T1000 (cell line): ENCODE measurements at places on chromosomes 16 and 17.

DNA sequence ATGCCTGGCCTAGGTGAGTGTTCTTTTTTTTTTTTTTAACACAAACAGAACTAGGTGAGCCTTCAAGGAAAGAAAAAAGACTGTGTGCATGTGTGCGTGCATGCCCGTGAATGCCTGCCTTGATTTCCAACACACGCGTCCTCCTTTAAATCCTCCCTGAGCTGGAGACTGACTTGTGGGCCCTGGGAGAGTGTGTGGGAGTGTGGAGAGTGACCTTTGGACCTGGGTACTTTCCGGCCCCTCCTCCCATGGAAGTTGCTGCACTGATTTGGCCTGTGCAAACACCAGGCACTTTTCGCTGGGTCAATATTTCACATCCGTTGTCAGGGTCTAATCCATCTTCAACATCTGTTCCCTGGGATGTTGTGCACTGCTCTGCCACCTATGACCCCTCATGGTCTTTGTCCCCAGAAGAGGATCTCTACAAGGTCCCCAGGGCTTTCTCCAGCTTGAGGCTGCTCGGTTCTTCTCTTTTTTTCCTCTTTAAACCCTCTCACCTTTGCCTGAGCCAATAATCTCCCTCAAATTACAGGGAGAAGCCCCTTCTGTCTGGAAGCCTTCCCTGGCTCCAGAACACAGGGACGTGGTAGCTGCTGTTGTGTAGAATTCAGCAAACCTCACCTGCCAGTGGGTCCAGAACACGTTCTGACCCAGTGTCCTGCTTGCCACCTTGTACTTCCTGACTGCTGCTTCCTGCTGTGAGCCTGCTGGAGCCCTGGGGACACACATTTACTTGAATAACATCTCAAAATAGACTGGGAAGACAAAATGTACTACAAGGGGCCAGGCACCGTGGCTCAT lies 20.8 kb upstream of the ATP5MC1 start:
- no peak for DNase-seq

- no peak for DNase-seq
These were observed 106.2 kb upstream of the AXIN2 start for GRCh38 chr17:65667656-65668055.

DNA sequence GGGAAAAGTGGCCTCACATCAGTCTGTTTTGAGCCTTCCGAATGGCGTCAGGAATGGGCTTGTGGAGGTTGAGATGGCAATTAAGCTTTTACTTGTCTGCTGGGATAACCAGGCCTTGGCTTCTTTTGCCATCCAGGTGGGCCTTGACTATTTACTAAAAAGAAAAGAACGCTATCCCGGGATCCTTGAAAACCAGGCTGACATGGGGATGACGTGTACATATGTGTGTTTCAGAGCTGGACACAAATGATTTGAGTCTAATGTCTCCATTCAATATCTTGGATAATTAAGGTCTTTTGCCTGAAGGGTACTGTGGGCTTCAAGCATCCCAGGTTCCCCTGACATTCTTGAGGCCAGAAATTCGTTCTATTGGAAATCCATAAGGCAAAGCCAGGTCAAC lies 32.6 kb upstream of the HOXB13 start:
- no peak for DNase-seq

DNA sequence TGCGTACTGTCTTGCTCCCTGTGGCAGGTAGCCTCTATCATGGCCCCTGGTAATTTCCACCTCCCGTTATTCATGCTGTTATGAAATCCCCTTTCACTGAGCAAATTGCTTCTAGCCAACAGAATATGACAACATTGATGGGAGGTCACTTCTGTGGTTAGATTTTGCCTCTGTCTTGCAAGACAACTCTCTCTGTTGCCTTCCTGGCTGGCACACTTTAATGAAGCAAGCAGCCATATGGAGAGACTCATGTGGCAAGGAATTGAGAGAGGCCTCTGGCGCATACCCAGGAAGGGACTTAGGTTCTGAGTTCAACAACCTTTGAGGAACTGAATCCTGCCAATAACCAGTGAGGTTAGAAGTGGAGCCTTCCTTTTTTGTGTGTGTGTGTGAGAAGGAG lies 51.8 kb upstream of the GPRC5B start:
- DNase-seq = no peak

DNA sequence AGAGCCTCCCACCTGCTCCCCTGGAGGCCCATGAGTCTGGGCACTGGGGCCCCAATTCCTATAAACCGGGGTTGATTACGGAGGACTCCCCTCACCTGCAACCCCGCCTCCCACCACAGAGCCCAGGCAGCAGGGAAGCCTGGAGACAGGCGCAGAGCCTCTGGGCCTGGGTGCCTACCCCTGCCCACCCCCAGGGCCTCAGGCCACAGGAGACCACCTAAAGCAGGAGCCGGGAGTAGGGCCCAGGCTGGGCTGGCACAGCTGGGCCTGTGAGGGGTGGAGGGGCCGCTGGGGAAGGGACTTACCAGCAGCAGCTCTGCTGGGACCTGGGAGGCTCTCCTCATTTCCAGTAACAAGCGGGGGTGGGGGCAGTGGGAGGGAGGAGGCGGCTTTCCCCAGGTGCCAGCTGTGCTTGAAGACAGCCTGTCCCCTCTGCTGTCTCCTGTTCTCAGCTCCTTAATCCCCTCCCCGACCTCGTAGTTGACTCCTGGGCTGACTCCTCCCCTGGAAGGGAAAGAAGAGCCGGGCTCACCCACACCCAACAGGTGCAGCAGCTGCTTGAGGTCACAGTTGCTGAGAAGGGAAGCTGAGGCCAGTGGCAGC lies 46.8 kb downstream of the TMEM235 start:
- no peak for DNase-seq

- no peak for DNase-seq
These were observed 20.0 kb upstream of the NXPH3 start for GRCh38 chr17:49555495-49556222.

DNA sequence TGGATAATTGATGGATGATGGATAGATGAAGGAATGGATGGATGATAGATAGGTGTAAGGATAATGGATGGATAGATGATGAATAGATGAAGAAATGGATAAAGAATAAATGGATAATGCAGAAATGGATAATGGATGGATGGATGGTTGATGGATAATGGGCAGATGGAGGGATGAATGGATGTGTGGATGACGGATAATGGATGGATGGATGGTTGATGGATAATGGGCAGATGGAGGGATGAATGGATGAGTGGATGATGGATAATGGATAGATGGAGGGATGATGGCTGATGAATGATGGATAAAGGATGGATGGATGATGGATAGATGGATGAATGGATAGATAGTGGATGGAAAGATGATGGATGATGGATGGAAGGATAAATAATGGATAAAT lies 239.2 kb downstream of the KATNIP start:
- no peak for DNase-seq

DNA sequence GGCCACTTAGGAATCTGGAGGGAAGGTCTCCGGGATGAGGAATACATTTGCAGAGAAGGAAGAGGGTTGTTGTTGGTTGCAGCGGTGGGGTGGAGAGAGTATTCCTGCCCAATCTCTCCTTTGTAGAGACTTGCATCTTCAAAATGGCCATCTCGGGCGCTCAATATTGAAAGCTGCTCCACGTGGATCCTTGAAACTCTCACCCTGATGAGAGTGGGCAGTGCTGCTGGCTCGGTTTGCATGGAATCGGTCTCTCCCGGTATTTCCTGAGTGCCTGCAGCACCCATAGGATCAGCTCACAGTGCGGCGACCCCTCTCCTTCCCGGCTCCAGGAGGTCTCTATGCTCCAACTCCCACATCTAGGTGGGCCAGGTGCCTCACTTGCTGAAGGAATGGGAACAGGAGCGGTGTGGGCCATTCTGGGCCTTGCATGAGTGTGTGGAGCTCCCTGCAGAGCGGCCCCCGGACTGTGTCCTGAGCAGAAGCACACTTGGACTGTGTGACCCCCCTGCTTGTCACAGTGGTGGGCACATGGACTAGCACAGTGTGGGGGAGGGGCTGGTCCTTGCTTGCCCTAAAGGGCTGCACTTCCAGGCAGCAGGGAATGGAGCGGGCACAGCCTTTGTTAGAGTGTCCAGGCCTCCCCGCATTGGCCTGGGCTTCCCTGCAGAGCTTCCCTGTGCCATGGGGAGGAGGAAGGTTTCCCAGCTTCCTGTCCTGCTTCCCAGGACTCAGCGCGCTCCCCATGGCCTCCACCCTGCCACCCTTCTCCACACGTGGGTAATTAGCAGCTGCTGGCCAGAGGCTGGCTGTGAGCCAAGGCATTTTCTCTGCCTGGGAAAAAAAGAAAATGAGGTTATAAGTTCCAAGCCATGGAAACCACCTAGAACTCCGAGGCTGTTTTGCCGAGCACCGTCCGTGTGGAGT lies 139.3 kb downstream of the IRF8 start:
- no peak for DNase-seq

- no peak for DNase-seq
These were observed 2.2 kb downstream of the GSPT1 start for GRCh38 chr16:11913425-11914079.

- no peak for DNase-seq
These were observed 607 bp upstream of the NCOR1 start for GRCh38 chr17:16215965-16216316.

DNA sequence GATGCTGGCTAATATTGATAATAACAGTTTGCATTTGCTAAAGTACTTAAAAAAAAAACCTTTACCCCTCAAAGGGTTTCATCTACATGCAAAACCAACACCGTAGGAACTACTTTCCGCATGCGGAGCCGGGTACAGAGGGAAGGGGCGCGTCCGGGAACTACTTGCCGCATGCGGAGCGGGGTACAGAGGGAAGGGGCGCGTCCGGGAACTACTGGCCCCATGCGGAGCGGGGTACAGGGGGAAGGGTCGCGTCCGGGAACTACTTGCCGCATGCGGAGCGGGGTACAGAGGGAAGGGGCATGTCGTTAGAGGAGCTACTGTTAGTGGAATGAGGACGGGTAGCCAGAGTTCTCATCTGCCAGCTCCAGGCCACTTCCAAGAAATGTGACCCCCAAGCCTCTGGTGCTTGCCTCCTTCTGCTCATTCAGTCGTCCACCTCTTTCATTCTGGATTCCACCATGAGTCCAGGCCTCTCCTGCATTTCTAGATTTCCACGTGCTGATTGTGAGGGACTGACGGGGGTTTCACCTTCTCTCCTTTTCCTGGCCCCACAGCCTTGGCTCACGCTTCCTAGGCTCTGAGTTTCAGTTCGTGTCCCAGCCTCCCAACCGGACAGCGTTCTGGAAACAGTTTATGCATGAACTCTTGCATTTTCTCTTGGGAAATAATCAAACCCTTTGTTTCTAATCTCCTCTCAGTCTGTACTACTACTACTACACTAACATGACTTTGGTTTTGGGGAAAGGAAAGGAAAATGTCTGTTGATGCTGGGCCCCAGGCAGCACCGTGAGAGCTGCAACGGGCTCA lies 26.9 kb downstream of the MINK1 start:
- DNase-seq = no peak

DNA sequence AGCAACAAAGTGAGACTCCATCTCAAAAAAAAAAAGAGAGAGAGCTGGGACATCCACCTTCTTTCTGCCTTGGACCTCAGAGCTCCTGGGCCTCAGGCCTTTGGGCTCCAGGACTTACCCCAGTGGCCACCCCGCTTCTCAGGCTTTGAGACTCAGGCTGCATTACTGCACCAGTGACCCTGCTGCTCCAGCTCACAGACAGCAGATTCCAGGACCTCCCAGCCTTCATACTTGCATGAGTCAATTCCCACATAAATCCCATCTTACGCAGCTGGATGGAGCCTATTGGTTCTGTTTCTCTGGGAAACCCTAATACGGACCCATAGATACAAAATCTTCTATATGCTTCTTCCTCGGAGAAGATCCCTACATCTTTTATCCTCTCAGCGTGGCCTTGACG lies 2.1 kb upstream of the CEP295NL start:
- no peak for DNase-seq

DNA sequence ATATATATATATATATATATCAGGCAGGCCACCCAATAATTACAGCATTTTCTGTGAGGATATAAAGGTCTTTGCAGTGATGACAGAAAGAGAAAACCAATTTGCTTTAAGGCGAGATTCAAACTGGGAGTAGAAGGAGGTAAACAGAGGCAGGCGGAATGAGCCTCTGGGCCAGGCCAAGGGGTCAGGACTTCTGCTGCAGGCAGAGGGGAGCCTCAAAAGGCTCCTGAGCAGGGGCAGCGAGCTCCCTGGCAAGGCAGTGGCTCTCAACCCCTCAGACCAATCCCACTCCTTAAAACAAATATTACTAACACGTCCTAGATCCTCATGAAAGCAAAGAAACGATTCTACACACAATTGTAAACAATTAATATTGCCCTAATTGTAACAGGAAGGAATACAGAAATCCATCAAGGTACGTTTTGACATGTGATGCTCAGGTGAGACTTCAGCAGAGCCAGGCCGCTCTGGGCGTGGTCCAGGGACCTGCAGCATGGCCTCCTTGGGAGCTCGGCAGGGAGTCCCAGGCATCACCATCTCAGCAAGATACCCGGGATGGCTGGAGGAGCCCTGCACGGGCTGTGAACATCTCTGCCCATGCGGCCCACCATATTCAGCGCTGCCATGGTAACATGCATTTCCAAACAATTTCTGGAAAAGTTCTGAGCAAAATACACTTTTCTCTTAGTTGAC lies 18.4 kb downstream of the FBXO31 start:
- no peak for DNase-seq

GRCh38 chr17:57368637-57369336 lies 112.5 kb downstream of the MSI2 start:
- no peak for DNase-seq

DNA sequence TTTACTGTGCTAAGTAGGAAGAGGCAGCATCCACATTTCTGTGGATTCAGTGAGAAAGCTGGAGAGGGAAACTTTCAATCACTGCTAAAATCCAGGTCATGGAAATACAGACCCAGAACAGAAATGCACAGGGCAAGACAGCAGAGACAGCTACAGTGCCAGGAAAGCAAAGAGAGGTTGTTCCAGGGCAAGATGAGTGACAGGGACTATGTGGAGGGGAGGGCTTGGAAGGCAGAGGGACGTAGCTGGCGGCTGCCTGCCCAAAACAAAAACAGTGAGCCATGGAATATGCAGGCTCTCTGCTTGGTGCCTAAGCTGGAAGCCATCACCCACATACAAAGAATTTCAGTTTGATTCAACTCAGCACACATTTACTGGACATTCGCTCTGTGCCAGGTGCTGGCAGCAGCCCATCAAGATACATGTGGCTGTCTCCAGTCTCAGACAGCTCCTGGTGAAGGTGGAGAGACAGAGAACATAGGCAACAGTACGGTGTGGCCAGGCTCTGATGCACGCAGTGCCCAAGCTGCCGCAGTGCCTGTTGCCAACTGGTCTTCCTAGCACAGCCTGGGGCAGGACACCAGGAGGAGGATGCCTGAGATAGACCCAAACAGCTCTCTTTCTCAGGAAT lies 88.7 kb downstream of the AIPL1 start:
- no peak for DNase-seq

DNA sequence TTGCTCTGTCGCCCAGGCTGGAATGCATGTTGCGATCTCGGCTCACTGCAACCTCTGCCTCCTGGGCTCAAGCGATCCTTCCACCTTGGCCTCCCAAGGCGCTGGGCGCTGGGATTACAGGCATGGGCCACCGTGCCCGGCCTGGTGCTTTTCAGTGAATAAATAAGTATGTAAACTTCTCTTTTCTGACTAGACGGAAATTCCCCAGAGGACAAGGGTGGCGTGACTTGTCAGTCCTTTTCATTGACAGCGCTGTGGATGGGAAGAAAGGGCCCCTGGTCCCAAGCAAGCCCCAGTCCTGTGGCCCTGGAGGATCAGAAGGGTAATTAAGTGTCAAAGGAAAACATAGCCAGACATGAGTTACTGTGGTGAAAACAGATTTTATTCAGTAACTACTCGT lies 9.6 kb upstream of the SPN start:
- DNase-seq = no peak

- no peak for DNase-seq
These were observed 15.9 kb downstream of the SLC46A1 start for GRCh38 chr17:28390141-28390540.
